Cortex of kidney (tissue), 1 donor: ENCODE measurements at places on chromosomes 3 and 15.

- no peak for DNase-seq
These were observed 12.8 kb downstream of the PPCDC start for GRCh38 chr15:75036212-75036616.

- DNase-seq, result no peak
These were observed at the start of gene GXYLT2 for GRCh38 chr3:72887705-72888545. Gene GXYLT2, plus strand, starts transcription at chr3:72888046. Its CDS starts 188 bp downstream, at chr3:72888234.

- no peak for DNase-seq
These were observed 54.4 kb upstream of the EHHADH start for GRCh38 chr3:185308126-185308754.

GRCh38 chr3:130737622-130738021, 9.0 kb downstream of the PIK3R4 start:
- no peak for DNase-seq

DNA sequence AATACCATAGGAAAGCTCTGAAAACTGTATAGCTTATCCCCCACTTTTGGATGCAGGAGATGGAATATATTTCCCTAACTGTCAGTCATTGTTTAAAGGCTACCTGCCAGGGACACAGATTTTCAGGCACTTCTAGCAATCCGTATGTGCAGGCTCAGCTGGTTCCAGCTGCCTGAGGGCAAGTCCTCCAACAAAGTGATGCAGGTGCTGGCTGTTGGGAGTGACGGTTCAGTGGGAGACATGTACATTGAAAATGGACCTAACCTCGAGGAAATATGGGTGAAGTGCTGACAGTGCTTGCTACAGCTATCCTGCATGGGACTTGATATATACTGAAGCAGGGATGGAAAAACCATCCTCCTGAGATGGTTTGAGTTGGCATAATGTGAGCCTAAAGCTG, 153.1 kb upstream of the GAP43 start:
- DNase-seq, result no peak

DNA sequence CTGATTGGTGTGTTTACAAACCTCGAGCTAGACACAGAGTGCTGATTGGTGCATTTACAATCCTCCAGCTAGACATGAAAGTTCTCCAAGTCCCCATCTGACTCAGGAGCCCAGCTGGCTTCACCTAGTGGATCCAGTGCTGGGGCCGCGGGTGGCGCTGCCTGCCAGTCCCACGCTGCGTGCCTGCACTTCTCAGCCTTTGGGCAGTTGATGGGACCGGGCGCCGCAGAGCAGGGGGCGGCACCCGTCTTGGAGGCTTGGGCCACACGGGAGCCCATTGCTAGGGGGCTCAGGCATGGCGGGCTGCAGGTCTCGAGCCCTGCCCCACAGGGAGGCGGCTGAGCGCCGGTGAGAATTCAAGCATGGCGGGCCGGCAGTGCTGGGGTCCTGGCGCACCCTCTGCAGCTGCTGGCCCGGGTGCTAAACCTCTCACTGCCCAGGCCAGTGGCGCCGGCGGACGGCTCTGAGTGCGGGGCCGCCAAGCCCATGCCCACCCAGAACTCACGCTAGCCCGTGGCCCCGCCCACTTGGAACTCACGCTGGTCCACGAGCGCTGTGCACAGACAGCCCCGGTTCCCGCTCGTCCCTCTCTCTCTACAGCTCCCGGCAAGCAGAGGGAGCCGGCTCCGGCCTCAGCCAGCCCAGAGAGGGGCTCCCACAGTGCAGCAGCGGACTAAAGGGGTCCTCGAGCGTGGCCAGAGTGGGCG, 6.6 kb upstream of the TBL1XR1 start:
- DNase-seq, result no peak

DNA sequence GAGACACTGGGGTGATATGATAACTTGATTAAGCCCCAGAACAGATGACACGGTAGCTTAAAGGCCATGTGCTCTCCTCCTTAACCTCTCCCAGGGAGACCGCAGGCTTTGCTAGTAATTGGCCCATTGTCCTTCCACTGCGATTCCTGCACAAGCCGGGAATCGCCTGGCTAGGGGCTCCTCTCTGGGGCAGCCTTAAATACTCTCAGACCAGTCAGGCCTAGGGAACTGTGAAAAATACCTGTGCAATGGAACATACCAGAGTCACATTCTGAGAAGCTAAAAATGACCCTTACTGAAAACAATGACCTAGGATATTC, 56.3 kb downstream of the CPN2 start:
- DNase-seq, result no peak

DNA sequence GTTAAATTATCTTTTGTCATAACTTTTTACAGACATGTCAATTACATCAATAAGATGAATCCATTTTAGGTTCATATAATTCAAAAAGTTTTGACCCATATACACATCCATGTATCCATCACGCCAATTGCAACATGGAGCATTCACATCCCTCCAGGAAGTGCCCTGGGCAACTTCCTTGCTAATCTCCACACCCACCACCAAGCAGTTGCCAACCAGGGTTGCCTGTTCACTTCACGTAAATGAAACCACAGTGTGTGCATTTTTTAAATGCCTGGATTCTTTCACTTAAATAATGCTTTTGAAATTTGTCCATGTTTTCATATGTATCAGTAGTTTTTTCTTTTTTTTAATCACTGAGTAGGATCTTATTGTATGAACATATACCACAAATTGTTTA, 40.7 kb upstream of the LYZL4 start:
- DNase-seq, result no peak

GRCh38 chr3:44074181-44074580, 167.5 kb upstream of the TOPAZ1 start:
- no peak for DNase-seq

DNA sequence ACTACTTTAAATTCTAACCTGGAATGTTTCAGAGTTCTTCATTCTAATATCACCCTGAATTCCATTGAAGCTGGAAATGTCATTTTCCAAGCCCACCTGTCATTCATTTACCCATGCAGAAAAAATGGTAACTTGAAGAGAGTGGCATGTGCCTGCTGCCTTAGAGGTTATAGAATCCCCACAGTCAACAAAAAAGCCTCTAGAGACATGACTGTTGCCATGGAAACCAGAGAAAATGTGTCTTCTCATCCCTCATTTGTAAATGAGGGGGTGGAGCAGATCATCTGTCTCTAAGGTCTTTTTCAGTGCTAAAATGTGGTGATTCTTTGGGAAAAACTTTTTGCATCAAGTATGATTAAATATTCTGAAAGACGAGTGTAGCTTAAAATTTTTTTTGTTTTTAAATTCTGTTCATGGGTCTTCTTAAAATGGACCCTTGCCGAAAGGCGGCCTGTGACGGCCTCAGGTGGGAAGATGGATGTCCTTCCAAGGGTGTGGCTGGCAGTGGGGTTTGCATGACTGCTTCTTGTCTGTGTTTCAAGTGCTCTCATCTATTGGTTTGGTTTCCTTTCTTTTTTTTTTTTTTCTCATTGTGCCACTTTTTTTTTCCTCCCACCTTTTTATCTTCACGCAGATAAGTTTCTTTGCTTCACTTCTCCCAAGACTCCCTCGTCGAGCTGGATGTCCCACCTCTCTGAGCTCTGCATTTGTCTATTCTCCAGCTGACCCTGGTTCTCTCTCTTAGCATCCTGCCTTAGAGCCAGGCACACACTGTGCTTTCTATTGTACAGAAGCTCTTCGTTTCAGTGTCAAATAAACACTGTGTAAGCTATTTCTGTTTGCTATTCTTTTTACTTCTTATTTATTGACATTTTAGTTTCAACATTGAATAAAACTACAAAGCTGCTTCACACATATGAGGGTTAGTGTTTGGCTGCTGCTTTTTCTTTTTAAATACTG, 23.0 kb downstream of the TPM1 start:
- no peak for DNase-seq
